Inflammatory macrophage (primary cell): ENCODE measurements at places on chromosomes 11 and 22.

DNA sequence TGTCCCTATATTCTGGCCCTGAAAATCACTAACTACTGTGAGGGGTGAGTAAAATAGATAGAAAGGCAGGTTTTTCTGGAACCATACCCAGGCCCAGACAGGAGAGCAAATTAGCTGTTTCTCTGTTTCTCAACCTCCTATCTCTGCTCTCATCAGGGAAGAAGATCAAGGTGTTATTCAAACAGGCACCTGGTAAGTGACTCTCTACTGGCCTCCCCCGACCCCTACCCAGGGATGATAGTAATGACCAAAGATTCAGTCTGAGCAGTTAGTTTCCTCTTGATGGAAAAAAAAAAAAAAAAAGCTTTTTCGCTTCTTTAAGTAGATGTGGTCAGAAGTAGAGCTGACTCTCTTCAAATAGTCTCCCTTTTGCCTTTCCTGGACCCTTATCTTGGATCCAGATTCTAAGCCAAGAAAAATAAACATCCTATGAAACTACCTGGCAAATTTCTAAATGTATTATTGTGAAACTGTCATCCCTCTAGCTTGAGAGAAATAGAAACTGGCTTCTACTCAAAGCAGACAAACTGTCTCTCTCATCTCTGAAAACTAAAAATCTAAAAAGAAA lies 9.9 kb downstream of the LRRC4C start:
- no peak for DNase-seq

- no peak for DNase-seq
Measured at GRCh38 chr11:46845440-46845739, 690 bp downstream of the CKAP5 start.

DNA sequence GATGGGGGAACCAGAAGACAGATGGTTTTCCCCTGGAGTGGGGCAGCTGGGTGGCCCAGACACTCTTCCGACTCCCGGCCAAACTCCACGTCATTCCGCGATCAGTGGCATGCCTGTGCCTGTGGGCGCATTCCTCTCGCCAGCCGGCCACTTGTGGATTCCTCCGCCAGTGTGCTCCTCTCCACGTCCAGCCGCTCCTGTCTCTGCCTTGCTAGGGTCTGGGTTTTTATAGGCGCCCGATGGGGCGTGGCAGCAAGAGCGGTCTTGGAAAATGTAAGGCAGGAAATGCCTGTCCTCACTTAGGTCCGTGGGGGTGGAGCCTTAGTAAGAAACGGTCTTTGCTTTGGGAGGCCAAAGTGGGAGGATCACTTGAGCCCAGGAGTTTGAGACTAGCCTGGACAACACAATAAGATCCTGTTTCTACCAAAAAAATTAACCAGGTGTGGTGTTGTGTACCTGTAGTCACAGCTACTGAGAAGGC lies 81.6 kb upstream of the SEPTIN5 start:
- no peak for DNase-seq

DNA sequence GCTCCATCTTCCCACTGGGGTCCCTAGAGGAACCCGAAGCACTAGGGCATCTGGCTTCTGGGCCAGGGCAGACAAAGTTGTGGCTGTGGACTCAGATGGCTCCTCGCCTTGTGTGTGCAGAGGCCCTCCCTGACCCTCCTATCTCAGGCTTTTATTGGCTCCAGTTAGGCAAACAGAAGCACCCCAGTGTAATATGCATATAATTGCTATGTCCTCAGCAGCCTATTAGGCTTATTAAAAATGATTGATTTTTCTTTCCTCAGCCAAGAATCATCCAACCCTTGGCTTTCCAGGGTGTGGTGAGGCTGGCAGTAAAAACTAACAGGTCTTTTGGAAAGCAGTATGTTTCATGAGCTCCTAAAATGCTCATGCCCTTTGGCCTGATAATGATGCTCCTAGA lies 22.3 kb downstream of the UPB1 start:
- DNase-seq = no peak

- no peak for DNase-seq
Measured at GRCh38 chr11:1761110-1761856, 2.4 kb downstream of the CTSD start.

GRCh38 chr11:94558468-94558867 lies 8.7 kb upstream of the PIWIL4 start:
- peak; percentile 92 for DNase-seq

- no peak for DNase-seq
Measured at GRCh38 chr11:14417186-14417585, 58.2 kb upstream of the RRAS2 start.

GRCh38 chr11:71222318-71223080 lies 29.9 kb downstream of the SHANK2 start:
- DNase-seq = no peak

DNA sequence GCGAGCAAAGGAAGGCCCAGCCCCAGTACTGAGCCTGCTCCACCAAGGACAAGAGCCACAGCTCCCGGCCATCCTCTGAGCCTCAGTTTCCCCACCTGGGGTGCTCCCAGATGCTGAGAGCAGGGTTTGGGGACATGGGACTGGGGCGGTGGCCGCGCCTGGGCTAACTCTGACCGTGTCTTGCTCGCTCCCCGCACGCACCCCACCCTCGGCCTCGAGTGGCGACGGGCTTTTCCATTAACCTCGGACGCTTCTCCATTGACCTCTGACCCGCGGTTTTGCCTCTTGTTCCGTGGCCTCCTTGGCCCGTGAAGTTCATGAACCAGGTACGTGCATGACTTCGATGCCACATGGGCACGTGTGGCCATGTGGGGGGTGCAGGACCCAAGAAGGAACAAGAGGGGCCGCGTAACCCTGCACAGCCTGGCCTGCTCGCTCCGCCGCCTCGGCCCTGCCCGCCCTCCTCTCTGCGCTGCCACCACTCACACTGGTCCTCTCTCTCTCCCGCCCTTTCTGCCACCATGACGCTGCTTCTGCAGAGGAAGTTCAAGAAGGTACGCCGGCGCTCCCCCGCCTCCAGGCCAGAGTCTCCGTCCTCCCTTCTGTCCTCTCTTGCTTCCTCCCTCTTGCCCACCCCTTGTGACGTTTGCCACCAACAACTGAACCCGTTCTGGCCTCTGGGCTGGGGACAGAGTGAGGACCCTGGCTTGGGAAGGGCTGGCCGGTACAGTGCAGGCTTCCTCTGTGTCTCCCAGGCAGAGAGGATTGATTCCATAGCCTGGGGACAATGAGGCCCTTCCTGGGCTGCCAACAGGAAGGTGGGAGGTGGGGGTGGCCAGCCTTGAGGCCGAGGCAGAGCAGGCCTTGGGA lies 6.9 kb downstream of the TNNT3 start:
- peak; percentile 52 for DNase-seq

- DNase-seq = no peak
Measured at GRCh38 chr11:64923151-64923661, 1.3 kb upstream of the PPP2R5B start.

GRCh38 chr11:13283636-13284035 lies 6.0 kb downstream of the BMAL1 start:
- no peak for DNase-seq

DNA sequence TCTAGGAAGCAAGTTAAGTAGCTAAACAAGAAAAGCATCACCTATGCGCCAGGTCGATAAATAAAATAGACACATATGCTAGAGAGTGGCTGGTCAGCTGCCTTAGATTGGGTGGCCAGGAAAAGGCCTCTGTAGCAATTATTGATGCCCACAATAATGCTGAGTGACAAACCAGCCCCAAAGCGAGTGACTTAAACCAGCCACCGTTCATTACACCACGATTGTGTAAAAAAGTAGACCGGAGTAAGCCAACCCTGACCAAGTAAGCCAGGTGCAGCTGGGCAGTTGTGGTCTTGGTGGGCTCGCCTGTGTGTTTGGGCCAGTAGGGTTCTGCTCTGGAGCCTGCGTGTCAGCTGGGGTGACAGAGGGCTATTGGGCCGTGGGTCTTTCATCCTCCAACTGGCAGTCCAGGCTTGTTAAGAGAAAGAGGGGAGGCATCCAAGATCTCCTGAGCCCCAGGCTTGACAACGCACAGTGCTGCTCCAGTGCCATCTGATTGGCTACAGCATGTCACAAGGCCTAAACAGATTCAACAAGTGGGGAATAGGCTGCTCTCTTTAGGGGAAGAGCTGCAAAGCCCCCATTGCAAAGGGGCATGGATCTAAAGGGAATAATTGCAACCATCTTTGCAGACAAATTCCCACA lies 100.4 kb upstream of the PARVA start:
- no peak for DNase-seq

DNA sequence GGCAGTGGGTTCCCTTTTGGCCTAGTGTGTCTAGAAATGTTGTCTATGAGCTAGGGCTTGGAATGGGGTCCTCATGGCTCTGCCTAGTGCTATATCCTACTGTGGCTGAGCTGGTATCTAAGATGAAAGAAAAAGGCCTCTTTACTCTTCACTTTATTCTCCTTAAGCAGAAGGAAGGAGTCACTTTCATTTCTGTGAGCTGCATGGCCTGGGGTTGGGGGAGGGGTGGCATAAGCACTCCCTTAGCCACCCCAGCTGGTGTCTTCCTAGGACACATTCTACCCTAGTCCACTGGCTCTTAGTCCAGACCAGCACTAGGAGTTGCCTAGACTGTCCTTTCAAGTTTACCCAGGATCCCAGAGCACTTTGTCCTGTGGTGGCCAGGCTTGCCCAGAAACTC lies 1148.9 kb upstream of the CNTN5 start:
- DNase-seq = no peak

- DNase-seq = no peak
Measured at GRCh38 chr11:106840947-106841346, 177.3 kb downstream of the GUCY1A2 start.

DNA sequence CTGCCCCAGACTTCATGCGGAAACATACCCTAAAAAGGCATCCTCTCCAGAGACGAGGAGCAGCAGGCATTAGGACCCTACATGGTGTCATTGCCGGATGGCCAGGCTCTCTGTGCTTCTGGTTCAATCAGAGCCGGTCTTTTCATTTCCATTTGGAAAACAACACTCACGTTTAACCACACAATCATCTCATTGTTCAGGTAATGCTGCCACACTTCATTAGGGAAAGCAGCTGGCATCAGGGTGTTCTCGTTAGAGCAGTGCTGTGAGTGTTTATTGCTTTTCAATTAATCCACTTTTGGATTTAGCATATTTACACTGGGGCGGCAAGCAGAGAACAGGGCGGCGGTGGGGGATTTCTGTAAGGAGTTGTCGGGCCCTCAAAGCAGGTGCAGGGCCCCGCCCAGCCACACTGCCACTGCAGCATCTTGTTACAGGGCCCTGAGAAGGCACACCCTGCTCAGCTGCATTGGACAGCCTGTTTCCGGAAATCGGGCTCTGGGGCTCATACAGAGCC lies 338.6 kb downstream of the SHANK2 start:
- DNase-seq = no peak

DNA sequence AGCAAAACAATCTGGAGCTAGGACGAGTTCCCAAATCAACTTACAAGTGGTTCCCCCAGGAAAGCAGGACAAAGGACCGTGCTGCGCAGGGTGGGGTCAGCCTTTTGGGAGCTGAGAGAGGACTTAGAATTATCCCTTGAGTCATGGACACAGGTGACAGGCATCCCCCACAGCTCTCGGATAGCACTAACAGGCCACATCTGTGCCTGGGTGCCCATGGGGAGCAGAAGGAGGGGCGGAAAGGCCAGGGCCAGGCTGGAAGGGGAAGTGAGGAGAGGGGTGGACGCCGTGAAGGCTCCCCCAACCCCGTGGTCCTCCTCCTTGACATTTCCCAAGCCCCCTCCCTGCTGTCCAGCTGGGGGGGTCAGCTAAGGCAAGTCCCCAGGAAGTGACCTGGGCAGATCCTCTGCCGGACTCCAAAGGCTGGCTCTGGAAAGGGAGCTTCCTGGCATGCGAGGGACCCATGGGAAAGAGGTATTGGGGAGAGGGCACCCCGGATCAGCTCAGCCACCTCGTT lies 31.6 kb upstream of the A4GALT start:
- no peak for DNase-seq

- no peak for DNase-seq
Measured at GRCh38 chr11:91664521-91664920, 560.1 kb upstream of the FAT3 start.

- DNase-seq = no peak
Measured at GRCh38 chr11:73149105-73149504, 7.0 kb upstream of the FCHSD2 start.

DNA sequence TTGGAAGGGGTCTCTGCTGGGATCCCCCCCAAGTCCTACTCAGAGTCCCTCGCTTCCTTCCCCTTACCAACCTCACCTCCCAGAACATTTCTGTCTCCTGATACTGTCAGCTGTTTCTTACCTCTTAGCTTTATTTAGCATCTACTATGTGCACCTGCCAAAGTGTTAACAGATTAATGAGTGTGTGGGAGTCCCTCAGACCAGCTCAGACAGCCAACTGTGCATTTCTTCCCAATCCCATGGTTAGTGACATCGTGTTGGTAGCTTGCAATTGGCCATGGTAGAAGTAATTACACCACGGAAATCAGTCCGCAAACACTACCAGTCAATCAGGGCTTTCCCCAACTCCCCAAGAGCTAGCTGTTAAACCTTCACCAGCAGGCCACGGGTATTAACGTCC lies 150.6 kb downstream of the DSCAML1 start:
- no peak for DNase-seq

DNA sequence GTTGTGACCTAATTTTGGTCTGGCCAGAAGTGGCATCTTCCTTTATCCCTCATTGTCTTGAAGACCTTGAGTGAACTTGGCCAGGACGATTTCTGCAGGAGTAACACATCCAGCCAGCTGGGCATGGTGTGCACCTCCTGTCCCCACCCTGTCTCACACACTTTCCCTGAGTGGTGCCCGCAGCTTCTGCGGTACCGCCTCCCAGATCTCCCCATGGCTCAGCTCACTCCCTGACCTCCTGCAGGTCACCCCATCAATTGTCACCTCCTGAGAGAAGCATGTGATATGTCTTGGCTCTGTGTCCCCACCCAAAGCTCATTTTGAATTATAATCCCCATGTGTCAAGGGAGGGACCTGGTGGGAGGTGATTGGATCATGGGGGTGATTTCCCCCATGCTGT lies 50.2 kb upstream of the TP53I11 start:
- DNase-seq = no peak

GRCh38 chr11:59138643-59139042 lies 4.0 kb upstream of the FAM111A start:
- no peak for DNase-seq

DNA sequence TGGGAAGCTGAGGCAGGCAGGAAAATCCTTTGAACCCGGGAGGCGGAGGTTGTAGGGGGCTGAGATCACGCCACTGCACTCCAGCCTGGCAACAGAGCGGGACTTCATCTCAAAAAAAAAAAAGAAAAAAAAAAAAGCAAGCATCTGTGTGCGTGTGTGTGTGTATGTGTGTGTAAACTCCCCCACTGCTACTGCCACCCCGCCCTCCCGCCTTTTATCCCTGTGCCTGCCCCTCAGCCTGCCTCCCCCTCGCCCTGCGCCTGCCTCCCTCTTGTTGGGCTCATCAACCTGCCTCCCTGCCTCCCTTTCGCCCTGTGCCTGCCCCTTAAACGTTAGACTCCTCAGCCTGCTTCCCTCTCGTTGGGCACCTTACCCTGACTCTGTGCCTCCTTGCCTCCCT lies 18.0 kb downstream of the TMEM258 start:
- DNase-seq = no peak

DNA sequence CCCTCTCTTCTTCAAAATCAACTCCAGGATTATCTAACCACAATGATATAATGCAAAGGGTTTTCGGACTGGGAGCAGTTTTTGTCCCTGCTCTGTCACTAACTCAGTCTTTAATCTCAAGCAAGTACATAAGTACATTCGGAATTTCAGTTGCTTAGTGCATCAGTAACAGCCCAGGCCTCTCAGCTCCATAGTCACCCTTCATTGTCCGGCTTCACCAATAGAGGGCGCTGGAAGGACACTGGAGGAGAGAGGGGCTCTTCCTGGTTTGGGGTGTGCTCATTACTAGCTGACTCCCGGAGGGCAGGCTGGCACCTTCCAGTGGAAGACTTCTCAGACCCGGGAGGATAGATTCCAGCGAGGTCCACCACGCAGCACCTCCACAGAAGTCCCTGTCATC lies 90.4 kb upstream of the PDGFD start:
- peak; percentile 11 for DNase-seq
